ENCODE measurements at places on chromosomes 7 and 10.

DNA sequence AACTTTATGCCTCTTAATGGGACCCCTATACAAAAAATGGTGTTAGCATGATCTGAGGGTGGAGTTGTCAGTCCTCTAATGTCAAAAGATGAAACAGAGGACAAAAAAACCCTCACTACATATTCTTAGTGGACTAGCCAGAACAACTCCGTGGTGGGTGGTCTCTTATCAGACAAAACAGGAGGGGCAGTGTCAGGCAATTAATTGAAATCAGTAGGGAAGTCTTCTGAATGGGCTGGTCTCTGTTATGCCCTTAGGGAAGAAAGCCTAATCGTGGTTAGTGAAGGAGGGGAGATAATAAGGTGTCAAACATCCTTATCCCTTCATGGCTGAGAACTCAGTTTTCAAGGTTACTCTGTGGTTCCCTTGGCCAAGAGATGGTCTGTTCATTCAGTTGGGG lies 909.4 kb downstream of the GRID1 start:
- DNase-seq: no peak

GRCh38 chr7:17408904-17409290 lies 110.4 kb downstream of the AHR start:
- DNase-seq: no peak

DNA sequence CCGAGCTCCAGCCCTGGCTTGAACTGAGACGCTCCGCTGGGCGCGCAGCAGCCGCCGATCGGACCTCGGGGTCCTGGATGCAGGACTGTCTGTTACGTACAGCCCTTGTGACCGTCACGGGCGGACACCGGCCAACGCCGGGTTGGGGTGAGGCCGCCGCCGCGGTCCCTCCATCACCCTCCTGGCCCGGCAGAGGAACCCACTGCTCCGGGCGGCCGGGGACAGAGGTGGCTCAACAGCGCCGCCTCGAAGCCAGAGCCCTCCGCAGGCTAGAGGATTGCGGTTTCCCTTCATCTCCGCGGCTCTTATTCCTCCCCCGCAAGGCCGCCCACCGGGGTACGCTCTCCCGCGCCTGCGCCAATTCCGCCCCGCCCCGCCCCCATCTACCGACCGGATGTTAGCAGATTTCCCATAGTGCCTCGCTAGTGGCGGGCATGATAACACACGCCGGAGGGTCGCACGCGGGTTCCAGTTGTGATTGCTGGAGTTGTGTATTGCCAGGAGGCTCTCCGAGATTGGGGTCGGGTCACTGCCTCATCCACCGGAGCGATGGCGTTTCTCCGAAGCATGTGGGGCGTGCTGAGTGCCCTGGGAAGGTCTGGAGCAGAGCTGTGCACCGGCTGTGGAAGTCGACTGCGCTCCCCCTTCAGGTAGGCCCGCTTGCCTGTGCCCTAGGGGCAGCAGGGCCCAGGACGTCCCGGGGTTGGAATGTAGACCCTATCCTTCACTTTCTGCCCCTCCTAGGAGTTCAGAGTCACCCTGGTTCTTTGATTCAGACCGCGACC lies at the start of gene TFAM:
TSS of gene TFAM (plus strand) at position 412 of the 785 bp plus-strand sequence. CDS start at position 550, 138 bp downstream.
- DNase-seq: peak; percentile 80

DNA sequence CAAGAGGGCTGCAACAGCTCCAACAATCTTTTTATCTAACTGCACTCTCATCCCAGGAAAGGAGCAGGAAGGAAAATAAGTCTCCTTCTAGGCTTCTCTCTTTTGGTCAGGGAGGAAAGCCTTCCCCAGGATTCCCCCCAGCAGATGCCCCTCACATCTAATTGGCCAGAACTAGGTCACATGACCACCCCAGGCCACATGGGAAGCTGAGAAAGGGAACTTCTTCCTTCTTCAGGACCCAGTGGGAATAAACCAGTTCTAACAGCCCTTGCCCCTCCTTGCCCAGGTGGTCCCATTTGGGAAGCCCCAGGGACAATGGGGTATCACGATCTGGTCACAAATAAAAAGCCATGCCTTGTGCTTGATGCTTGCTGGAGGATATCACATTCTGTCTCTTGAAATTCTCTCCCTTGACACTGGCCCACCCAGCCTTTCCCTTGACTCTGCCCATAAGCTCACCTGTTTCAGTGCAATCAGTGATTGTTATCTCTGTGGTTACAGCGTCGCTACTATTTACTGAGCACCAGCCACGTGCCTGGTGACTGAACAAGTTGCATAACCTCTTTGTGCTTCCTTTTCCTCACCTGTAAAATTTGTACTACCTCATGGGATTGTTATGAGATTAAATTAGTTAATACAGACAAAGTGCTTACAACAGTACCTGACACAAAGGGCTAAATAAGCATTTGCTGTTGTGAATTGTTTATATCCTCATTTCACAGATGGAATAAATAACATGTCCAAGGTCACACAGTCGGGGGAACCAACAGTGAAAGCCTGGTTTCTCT lies 9.0 kb upstream of the TACR2 start:
- no peak for DNase-seq

DNA sequence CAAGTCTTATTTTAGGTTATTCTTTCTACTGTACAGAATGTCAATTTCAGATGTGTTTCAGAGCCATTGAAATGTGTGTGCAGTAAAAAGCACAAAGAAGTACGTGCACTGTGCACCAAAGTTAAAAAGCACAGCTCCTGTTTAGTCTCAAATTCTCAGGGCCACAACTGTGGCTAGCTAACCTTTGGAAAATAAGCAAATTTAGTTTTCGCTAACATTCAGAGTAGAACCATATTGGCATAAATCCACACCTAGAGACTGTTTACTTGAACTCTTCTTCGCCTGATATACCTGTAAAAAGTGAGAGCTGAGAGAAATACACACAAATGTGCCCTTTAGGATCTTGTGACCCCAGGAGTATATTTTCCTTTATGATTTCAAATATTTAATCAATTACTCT lies 353.9 kb downstream of the TFEC start:
- no peak for DNase-seq

GRCh38 chr7:23357190-23358093 lies 58.3 kb downstream of the MALSU1 start:
- no peak for DNase-seq

- DNase-seq: no peak
Observed at GRCh38 chr7:151246102-151246850, 2.2 kb downstream of the SMARCD3 start.

GRCh38 chr10:43809211-43809930 lies 160.7 kb upstream of the ZNF32 start:
- DNase-seq: no peak

GRCh38 chr7:26649388-26649787 lies 215.0 kb downstream of the SKAP2 start:
- DNase-seq: no peak

GRCh38 chr7:6256109-6256483 lies 16.3 kb downstream of the CYTH3 start:
- DNase-seq: no peak

DNA sequence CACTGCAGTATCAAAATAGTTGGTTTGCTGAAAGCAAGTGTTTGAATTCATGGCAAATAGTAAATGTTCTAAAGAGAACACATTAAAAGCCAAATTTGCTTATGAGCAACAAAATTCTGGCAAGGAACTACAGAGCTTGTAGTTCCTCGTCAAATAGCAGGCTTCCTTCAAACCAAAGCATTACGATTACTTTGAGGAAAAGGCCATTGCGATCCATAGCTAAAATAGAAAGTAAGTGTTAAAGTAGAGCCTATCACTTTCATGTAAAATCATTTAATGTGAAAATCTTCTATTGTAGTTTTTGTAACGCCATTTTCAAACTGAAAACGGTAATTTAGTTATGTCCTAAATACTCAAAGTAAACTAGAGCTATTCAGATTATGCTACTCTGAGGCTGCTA lies 20.1 kb downstream of the CACNA2D1 start:
- DNase-seq: no peak

- no peak for DNase-seq
Observed at GRCh38 chr7:133549633-133550032, 296.8 kb downstream of the EXOC4 start.

DNA sequence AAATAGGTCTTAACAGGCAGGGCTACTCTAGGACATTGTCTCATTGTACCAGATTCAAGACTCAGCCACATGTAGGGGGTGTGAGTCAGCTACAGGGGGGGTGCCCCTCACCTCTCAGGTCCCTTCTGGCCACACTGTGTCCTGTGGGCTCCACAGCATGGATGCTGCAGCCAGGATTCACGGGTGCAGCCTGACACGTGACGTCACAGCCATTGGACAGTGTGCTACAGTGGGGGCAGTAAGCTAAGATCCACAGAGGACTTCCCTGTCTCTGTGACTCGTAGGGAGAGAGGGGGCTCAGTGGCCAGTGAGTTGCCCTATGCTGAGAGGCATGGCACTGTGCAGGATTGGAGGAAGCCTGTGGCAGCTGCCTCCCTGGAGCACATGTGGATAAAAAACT lies 77.9 kb downstream of the TMEM178B start:
- no peak for DNase-seq

- DNase-seq: no peak
Observed at GRCh38 chr7:156082048-156083040, 270.1 kb upstream of the SHH start.

GRCh38 chr10:88783724-88784123 lies 18.8 kb upstream of the LIPM start:
- DNase-seq: no peak

GRCh38 chr10:132400547-132401151 lies 3.6 kb downstream of the PWWP2B start:
- DNase-seq: no peak

GRCh38 chr7:151437159-151437553 lies 2.8 kb downstream of the CRYGN start:
- no peak for DNase-seq

GRCh38 chr10:124222318-124222987 lies 129.1 kb upstream of the CHST15 start:
- DNase-seq: no peak

- no peak for DNase-seq
Observed at GRCh38 chr10:78905957-78906308, 162.8 kb upstream of the ZMIZ1 start.

DNA sequence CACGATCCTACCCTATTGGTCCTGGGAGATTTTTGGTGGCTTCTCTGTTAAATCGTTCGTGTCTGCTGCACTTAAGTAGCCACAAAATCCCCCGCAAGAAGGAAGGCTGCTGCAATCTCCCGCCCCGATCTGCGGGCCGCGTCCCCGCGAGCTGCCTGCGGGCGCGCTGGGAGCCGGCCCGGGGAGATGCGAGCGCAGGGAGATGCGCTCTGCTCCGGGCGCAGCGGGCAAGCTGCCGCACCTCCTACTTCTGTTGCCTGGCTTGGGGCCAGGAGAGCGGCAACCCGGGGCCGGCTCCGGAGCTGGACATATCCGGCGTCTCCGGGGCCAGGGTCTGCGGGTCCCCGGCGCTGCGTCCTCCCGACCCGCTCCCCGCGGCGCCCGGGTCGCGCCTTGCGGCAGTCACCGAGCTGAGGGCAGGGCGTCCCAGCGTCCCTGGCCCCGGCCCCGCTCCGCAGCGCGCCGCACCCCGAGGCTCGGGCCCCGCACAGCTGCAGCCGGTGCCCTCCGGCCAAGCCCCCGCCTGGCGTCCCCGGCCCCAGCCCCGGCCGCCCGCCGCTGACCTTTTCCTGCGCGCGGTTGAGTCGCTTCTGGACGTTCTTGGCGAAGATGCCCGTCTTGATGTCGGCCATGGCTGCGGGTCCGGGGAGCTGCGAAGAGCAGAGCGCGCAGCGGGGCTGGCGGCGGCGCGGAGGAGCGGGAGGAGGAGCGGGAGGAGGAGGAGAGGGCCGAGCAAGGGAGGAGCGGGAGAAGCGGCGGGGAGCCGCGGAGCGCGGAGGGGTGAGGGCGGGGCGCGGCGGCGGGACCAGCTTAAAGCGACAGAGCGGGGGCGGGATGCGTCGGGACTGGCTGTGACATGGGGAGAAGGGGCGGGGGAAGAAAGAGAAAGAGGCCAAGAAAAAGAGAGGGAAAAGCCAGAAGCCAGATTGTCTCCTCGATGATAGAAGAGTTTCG lies at the start of gene AMPH:
TSS of gene AMPH (minus strand) at position 654 of the 954 bp plus-strand sequence. CDS start at position 632, 22 bp downstream.
- peak; percentile 52 for DNase-seq

GRCh38 chr7:154947604-154948003 lies 55.3 kb downstream of the PAXIP1 start:
- no peak for DNase-seq
